ENCODE measurements at places on chromosomes 1 and 21.
A peak's percentile ranks its signal among the peaks of the same experiment; 100 is the strongest.

GRCh38 chr1:41097105-41097504, 75.6 kb upstream of the SLFNL1 start:
- no peak for DNase-seq

DNA sequence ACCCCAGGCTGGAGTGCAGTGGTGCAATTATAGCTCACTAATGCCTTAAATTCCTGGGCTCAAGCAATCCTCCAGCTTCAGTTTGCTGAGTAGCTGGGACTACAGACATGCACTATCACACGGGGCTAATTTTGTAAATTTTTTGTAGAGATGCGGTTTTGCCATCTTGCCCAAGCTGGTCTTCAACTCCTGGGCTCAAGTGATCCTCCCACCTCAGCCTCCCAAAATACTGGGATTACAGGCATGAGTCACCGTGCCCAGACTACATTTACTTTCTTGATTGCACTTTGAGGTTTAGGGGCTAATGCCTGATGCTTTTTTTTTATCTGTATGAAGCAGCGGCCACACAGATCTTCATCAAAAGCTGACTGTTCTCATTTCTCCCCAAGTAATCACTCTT, 124.6 kb downstream of the KIF26B start:
- no peak for DNase-seq

- no peak for DNase-seq
Measured at GRCh38 chr1:38273196-38273804, 226.7 kb upstream of the POU3F1 start.

GRCh38 chr1:100879422-100879821, 15.2 kb downstream of the EXTL2 start:
- DNase-seq: no peak

GRCh38 chr1:217946511-217946910, 315.4 kb downstream of the SPATA17 start:
- DNase-seq: no peak

DNA sequence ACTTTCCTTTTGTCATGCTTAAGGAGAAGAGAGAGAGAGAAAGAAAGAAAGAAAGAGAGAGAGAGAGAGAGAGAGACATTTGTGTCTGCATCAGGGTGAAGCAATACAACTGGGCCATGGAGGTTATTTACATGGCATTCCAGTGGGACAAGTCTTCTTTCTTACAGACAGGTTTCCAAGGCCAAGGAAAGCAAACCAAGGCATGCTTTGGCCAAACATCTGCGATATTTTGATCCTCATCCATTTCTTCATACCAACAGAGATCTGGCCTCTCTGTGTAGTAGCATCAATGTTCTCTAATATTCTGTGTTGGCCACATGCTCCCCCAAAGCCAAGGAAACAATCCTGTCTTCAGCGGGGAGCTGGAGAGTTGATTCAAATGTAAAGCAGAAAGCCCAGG, 292.1 kb downstream of the SETD4 start:
- DNase-seq: no peak

GRCh38 chr21:14923468-14923867, 141.3 kb downstream of the NRIP1 start:
- DNase-seq: no peak

GRCh38 chr21:38852278-38852677, 46.5 kb downstream of the ETS2 start:
- DNase-seq: no peak

DNA sequence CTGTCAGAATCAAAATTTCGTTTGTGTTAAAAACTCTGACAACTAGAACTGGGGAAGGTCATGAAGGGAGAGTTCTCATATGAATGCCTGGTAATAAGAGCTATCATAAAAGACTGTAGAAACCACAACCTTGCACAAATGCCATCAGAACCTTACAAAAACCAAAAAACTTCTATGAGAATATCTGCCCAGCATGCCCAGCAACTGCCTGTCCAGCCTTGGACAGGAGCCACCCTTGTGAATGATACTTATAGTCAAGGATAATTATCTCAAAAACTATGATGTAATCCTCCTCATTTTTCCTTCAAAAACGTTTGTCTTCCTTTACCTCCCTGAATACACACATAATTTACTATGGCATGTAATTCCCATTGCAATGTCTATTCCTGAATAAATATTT, 53.4 kb upstream of the C1orf185 start:
- DNase-seq: no peak

DNA sequence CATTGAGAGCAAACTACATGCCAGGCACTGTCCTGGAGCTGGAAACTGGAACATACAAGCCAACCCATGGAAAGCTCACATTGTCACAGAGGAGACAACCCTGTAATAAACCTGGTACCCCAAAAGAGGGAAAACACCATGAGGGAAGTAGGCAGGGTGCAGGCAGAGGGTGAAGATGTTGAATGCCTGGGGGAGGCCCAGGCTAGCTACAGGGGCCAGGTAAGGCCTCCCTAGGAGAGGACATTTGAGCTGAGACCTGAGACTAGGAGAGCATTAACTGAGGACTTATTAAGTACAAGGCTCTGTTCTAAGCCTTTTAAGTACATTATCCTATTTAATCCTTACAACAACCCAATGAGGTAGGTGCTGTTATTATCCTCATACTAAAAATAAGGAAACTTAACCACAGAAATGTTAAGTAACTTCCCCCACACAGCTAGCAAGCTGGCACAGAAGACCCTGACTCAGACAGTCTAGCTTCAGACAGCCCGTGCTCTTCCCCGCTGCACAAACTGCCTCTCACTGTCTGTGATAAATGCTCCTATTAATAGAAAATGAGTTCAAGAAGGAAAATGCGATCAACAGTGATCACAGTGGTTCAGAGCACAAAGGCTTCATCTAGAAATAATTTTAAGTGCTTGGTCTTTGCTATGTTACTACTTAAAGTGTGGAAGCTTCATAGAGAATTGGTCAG, 41.8 kb downstream of the ZNF281 start:
- DNase-seq: no peak

DNA sequence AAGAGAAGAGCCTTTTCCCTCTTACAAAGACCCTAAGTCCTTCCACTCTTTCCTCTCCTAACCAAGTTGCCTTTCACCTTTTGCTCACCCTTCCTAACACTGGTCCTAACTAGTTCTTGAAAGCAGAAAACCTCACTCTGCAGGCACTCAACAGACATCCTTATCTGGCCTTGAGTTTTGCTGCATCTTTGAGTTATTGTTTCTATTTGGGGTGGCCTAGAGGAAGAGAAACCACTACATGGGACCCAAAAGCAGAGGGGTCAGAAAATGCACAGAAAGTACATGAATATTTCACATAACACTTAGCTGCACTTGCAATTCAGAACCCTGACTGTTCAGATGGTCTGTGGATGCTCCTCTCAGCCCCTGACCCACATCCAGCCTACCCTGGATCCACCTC, 178.3 kb upstream of the SYT6 start:
- DNase-seq: no peak

- DNase-seq: no peak
Measured at GRCh38 chr21:46151261-46151988, 4.0 kb downstream of the FTCD start.

DNA sequence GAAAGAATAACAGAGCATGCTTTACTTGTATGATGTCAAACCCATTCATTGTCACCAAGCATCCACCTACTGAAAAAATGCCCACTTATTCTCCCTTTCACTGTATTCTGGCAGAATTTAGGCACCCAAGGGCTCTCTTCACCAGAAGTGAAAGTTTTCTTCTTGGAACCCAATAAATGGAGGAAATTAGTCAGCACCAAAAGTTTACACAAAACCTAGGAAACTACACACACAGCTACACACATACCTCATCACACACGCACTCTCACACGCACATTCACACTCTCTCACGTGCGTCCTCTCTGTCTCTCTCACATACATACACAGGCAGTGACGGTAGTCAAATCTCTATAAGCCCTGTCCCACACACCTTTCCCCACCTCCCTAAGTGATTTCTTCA, 37.6 kb downstream of the MCOLN2 start:
- no peak for DNase-seq

GRCh38 chr1:246274186-246274585, 232.9 kb downstream of the SMYD3 start:
- DNase-seq: no peak

GRCh38 chr1:223706077-223706973, 6.0 kb upstream of the CAPN2 start:
- peak; percentile 75 for DNase-seq

DNA sequence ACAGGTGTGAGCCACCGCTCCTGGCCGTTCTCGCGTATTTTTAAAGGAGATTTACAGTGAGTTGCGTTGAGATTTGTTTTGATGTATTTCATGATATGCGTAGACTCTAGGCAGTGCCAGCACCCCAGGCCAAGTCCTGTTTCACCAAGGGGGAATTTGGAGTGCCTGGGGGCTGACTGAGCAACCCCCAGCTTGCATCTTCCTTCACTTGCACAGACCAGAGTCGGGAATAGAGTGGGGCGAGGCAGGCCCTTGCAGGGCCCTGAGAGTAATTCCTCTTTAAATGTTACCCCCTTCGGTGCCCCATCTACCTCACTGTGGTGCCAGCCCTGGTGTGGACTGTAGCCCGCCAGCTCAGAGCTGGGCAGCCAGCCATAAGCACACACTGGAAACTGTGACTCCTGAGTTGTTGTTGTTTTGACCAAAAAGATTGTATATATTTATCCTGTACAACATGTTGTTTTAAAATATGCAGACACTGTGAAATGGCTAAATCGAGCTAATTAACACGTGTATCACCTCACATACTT, 269.5 kb downstream of the NPHP4 start:
- DNase-seq: no peak

- DNase-seq: no peak
Measured at GRCh38 chr1:223394706-223395105, 1.5 kb downstream of the CCDC185 start.

- peak; percentile 65 for DNase-seq
Measured at GRCh38 chr1:209202830-209203532, 380.5 kb upstream of the CAMK1G start.

DNA sequence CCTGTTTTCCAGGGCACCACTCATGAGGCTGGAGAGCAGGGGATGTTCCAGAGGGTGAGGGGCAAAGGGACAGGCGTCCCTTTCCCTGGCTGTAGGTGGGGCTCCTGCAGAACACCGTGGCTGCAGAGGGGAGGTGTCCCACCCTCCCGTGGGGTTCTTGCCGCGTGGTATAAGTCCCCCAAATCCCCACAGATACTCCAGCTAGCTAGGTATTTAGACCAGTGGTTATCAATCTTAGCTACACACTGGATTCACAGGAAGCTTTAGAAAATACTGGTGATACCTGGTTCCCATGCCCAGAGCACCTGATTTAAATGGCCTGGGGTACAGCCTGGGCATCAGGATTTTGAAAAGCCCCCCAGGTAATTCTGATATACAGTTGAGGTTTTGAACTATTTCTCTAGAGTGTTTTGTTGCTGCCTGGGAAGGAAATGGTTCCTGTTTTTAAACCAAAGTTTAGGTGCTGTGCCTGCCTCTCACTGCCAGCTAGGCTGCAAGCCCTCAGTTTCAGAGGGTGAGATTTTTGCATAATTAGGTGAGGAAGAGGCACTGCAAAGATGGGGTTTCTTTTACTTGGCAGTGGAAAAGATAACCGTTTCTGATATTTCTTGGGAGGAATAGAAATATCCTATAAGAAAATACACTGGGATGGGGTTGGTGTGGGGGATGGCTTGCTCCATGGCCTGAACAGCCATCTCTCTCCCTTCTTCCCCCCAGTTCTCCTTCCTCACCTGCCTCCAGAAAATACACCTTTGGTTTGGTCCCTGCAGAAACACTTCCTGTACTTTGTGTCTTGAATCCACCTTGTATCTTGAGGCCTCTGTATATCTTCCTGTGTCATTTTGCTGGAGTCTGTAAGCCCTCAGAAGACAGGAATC, 51.7 kb downstream of the RASSF5 start:
- DNase-seq: no peak

DNA sequence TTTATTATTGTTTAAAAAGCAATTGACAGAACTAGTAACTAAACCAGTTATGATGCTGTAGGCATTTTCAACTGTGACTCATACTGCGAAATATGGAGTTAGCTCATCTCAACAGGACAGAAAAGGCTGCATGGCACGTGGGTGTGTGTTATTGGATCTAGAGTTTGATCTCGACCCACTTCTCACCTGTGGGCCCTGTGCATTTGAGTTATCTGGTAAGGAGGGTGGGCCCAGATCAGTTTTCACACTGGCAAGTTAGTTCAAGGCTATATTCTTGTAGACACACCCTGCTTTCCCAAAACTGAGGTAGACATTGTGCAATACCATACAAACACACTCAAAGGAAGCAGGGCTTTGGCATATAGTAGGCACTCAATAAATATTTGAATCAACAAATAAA, 71.3 kb upstream of the PRDX6 start:
- peak; percentile 19 for DNase-seq

DNA sequence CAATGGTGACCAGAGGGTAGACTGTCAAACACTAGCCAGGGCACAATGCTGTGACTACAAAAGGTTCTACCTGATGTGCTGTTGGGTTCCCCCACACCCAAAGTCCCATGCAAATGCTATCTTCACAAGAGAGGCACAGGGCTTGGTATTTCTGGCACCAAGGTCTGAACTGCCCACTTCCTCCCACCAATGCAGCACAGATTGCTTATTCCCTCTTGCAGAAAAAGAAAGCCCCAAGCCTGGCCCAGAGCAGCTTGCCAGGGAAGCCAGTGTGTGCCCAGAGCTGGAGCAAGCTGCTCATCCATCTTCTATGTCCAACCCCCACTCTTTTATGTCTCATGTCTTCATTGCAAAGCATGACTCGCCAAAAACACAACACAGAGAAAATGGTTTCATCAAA, 149.4 kb upstream of the CAMK1G start:
- DNase-seq: no peak

GRCh38 chr1:24987424-24987823, 57.3 kb upstream of the RUNX3 start:
- no peak for DNase-seq

DNA sequence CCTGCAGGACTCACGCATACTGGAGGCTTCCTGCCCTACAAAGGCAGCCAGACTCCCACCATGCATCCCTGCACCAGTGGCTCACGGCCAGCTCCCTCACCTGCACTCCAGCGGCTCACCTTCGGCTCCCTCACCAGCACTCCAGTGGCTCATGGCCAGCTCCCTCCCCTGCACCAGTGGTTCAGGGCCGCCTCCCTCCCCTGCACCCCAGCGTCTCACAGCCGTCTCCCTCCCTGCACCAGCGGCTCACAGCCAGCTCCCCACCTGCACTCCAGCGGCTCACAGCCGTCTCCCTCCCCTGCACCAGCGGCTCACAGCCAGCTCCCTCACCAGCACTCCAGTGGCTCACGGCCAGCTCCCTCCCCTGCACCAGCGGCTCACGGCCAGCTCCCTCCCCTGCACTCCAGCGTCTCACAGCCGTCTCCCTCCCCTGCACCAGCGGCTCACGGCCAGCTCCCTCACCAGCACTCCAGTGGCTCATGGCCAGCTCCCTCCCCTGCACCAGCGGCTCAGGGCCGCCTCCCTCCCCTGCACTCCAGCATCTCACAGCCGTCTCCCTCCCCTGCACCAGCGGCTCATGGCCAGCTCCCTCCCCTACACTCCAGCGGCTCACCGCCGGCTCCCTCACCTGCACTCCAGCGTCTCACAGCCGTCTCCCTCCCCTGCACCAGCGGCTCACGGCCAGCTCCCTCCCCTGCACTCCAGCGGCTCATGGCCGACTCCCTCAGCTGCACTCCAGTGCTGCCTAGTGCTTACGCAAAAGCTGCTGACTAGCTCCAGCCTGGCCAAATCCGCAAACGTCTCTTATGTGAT, 324.5 kb downstream of the NPHP4 start:
- DNase-seq: no peak

- no peak for DNase-seq
Measured at GRCh38 chr1:7403265-7404045, 367.6 kb upstream of the VAMP3 start.

GRCh38 chr1:91591175-91591974, 90.7 kb downstream of the CDC7 start:
- no peak for DNase-seq

- DNase-seq: no peak
Measured at GRCh38 chr1:117210831-117211261, at the start of gene VTCN1. Gene VTCN1 (minus strand): TSS chr1:117210927. CDS start chr1:117210855, 72 bp downstream.

- DNase-seq: no peak
Measured at GRCh38 chr1:241551759-241552638, 19.8 kb downstream of the KMO start.

Measured in ACHN (cell line).